ENCODE measurements at places on chromosomes 7 and 10.
A peak's percentile ranks its signal among the peaks of the same experiment; 100 is the strongest.

DNA sequence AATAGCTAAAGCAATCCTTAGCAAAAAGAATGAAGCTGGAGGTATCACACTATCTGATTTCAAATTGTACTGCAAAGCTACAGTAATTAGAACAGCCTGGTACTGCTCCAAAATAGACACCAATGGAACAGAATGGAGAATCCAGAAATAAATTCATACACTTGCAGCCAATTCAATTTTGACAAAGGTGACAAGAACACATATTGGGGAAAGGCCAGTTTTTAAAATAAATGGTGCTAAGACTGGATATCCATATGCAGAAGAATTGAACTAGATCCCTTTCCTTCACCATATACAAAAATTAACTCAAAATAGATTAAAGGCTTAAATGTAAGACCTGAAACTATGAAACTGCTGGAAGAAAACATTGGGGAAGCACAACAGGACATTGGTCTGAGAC lies 748.5 kb downstream of the DNAJB9 start:
- no peak for DNase-seq

- DNase-seq, result peak; percentile 57
Observed at GRCh38 chr10:87927091-87927490, 63.7 kb downstream of the PTEN start.

DNA sequence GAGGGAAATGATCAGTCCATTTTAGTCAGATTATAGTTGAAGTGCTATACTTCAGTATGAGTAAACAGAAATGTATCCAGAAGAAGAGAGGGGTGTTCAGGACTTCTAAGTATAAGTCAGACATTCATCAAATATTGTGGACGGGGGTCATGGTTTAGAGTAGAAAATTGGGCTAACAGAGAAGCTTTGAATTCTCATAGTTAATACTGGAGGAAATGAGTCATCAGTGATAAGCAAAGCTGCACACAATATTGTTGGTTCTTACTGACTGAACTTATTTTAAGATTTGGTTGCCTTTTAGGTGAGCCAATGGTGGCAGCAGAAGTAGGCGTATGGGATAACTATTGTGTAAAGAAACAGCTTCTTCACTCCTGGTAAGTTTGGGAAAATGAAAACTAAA lies 1.7 kb upstream of the SUMF2 start:
- DNase-seq, result peak; percentile 40

DNA sequence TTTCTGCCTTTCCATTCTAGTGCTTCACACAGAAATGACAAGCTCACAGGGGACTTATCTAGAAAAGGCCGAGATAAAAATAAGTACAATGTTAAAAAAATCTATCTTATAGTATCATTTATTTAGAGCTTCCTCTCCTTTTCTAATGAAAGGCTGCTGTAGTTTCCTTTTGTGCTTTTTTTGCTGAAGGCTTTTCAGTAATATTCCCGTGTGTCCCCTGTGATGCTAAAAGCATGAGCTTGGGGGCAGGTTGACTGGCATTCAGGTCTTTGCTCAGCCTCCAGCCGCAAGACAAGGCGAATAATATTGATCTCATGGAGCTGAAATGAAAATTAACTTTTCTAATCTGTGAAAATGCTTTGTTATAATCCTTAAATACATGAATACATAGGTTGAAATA lies 143.0 kb downstream of the ST7 start:
- no peak for DNase-seq

DNA sequence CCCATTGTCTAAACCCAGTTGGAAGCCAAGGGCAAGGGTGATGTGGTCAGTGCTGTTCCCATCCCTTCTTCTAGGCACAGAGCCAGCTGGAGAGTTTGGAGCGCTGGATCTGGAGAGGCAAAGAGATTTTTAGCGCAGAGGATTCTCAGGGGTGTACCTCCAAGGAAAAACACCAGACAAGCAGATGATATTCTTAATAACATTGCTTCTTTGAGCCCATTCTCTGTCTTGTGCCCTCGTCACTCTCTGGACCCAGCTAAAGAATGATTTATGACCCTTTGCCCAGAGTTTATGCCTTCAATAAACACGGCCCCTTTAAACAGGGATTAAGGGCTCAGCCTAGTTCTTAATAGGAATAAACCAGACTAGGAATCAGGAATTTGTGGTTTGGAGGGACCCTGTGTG lies 4.7 kb upstream of the HIP1 start:
- no peak for DNase-seq

DNA sequence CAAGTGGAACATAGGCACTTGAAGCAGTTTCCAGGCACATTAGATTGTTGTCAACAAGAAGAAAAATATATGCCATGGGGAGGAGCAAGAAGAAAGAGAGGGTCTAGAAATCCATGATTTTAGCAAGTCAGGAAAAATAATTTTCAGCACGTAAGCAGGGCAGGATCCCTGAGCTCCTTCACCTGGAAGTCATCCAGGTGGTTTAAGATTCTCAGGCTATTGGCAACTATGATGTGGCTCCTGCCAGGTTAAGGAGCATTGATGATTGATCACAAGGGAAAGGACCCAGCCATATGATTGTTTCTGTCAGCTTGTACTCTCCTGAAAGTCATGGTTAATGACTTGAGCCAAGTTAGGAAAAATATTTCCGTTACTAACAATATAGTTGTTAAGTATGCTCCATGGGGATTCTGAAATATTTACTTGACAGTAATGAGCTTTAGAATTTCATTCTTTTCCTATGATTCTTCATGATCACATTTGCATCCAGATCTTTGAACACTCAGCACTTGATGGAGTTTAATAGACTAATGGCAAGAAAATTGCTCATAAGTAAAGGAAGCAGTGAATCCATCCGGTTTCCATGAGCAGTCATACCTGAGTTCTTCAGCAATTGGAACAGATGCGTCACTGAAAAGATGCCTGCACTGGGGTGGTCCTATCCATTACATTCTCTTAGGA lies 209.1 kb downstream of the BICC1 start:
- no peak for DNase-seq

GRCh38 chr10:4426866-4427265 lies 399.1 kb upstream of the AKR1E2 start:
- DNase-seq, result no peak

DNA sequence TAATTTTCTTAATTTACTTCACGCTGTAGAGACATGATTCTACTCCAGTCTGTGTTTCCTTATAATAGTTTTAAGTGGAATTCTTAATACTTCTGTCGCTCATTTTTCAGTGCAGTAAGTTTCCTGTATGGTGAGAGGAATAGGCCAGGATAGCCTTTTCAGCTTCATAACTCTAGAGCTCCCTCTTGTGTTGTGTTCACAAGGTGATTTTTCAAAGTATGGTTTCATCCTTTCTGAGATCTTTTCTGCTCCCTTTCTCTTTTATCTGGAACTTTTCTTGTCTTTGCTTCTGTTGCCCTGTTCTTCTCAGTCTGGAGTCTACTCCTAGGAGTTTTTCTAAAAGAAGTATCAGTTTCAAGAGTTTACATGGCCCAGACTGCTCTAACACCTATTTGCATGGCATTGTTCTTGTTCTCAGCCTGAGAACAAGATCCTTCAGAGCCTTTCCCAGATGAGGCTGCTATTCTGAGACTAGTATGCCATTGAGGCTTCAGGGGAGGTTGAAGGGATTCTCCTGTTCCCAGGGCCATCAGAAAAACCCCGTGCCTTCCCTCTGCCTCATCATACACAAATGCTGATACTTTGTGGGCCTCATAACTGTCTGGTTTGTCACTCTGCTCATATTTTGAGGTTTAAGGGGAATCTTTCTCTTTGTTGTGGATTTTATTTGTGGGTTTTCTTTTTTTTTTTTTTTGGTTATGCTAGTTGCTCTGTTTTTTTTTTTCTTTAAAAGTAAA lies 21.8 kb downstream of the NET1 start:
- DNase-seq, result peak; percentile 77

GRCh38 chr10:4883079-4883739 lies 57.2 kb downstream of the AKR1E2 start:
- DNase-seq, result peak; percentile 51

- peak; percentile 40 for DNase-seq
Observed at GRCh38 chr7:93622036-93623033, 47.8 kb upstream of the CALCR start.

DNA sequence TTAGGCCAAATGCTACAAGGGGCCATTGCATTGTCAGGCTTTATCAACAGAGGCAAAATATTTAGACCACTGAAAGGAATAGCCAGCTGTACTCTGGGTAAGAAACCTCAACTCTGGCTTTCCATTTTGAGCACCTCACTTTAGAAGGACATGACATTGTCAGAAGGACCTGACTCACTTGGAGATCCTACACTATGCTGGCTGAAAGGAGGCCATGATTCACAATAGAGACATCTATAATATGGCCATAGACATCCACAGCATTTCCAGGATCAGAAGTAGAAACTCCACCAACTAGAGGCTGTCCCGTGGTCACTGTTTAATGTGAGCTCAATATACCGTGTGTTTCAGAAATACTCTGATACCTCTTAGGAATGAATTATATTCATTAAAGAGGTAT lies 140.9 kb downstream of the BTAF1 start:
- no peak for DNase-seq

- DNase-seq, result peak; percentile 81
Observed at GRCh38 chr7:139842401-139843210, 13.5 kb downstream of the TBXAS1 start.

Data from lung microvascular endothelial cell (primary cell).